Central memory CD4-positive, alpha-beta T cell (primary cell): ENCODE measurements at places on chromosomes 16 and 17.

GRCh38 chr17:66214884-66215528, 14.2 kb downstream of the APOH start:
- DNase-seq = no peak

DNA sequence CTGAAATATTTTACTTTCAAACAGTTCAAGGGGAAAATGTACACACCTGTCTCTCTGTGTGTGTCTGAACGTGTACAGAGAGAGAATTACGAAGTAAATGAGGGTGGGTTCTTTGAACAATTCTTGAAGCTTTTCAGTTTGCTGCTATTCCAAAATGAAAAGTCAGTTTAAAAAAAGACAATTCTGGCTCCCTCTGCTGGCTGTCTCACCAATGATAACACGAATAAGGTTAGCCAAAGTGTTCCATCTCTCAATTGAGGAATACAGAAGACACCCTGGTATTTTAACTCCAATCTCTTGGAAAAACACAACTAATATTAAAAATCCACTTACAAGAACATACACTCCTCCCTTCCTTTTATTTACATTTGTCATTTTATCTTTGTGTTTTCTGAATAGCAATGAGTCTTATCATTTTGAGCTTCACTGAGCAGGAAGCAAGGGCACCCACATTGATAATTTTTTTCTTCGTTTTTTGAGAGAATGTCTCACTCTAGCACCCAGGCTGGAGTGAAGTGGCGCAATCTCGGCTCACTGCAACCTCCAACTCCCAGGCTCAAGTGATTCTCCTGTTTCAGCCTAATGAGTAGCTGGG, 20.5 kb downstream of the EFTUD2 start:
- no peak for DNase-seq

DNA sequence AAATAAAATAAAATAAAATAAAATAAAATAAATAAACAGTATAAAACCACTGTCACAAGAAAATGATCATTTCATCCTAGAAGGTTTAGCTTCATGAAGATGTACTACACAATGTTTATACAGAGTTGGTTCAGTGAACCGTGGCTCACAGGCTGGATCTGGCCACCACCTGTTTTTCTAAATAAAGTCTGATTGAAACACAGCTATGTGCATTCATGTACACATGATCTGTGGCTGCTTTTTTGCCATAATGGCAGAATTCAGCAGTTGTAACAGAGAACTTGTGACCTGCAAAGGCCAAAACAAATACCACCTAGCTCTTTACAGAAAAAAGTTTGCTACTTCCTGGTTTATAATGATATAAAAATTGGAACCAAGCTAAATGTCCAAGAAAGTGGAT, 12.6 kb upstream of the RPRML start:
- no peak for DNase-seq

DNA sequence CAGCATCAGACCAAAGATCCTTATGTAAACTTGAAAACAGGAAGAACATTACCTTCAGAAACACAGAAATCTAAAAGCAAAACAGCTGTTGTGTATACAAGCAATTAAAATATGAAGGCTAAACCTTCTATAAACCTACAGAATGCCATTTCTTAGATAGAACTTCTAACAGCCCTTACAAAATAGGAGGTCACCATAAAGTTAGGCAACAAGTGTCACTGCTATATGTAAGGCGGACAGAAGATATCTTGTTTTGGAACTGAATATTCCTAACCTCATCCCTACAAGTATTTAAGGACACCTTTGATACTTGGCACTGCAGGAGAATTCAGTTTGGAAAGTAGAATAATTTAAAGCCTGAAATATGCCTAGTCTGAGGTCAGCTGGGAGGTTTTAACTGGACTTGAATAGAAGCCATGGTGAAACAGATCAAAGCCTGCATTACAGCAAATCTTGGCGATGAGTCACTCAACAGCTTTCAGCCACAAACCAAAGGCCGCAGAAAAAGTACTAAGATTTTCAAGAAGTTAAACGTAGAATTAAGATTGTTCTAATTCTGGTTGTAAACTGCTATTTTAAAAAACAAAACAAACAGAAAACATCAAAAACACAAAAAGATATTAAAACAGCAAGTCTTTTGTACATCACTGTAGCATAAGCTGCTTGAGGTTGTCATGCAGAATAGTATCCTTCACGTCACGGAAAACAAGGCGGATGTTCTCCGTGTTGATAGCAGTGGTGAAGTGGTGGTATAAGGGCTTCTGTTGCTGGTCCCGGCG, 42.7 kb downstream of the GNA13 start:
- DNase-seq = peak; percentile 19

DNA sequence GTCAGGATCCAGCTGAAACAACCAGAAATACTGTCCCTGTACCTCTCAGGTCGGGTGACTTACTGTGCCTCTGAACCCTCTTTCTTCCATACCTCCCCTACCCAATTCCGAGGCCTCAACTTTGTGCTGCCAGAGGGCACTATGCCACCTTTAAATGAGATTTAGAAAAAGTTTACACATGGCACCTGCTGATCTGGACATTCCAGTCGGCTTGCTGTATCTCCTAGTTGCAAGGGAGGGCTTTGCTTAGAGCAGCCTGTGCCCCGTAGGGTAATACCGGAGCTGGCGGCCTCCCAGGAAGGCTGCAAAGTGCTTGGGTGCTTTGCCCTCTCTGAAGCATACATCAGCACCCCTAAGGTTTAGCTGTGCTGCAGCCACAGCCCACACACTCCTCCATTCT, 306.0 kb upstream of the RBFOX1 start:
- no peak for DNase-seq

DNA sequence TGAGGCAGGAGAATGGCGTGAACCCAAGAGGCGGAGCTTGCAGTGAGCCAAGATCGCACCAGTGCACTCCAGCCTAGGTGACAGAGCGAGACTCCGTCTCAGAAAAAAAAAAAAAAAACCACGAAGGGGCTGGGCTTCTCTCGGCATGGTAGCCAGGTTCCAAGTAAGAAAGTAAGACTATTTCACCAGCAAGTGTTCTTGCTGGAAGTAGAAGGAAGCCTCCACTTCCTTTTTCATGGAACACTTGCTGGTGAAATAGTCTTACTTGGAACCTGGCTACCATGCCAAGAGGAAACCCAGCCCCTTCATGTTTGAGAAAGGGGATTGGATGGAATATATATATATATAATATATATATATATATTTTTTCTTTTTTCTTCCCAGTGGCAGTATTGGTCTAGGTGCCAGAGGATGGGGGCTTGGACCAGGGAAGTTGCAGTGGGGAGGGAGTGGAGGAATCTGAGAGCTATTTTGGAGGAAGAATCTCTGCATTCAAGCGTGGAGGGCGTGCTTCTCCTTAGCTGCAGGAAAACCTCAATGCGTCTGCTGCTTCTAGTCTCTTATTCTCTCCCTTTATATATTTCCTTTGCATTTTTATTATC, 7.2 kb upstream of the N4BP1 start:
- no peak for DNase-seq

DNA sequence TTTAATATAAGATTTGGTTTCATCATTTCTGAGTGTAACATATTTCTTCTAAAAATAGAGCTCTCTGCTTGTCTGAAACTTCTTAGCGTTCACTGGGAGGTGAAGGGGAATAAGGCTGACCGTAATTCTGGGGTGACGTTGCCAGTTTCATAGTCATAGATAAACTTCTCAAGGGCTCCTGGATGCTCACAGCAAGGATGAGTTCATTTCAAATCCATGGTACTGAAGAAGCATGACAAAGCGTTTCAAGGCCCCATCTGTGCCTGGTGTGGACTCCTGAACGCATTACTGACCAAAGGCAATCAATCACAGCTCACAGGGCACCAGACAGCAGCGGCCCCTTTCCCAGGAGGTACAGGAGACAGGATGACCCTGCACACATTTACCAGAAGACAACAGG, 12.0 kb upstream of the EVPL start:
- DNase-seq = no peak
